ENCODE measurements at places on chromosomes 2 and 18. TPM values are rescaled to one million over a fixed set of nuclear protein-coding genes. Genes with fewer than 3 reads are reported as not detected.

The EFEMP1 gene
- total RNA-seq = 227 TPM

DNA sequence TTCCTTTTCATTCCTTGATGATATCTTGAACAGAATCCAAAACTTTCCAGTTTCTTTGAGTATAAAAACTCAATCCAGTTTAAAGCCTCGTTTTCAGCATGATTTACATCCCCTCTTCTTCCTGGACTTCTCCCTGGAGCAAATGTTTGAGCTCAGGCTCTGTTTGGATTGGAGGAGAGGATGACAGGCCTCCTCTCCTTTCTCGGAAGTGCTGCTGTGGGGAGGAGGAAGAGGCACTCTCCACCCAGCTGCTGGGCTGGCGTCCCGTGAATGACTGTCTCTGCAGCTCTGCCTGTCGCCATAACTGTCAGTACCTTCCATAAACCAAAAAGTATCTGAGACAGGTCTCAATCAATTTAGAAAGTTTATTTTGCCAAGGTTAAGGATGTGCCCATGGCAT lies 238.2 kb upstream of the AGAP1 start:
- no peak for DNase-seq

GRCh38 chr2:241834527-241835210 lies 24.0 kb downstream of the PDCD1 start:
- DNase-seq = no peak

GRCh38 chr2:234446404-234447076 lies 50.3 kb downstream of the ARL4C start:
- peak; percentile 94 for DNase-seq

DNA sequence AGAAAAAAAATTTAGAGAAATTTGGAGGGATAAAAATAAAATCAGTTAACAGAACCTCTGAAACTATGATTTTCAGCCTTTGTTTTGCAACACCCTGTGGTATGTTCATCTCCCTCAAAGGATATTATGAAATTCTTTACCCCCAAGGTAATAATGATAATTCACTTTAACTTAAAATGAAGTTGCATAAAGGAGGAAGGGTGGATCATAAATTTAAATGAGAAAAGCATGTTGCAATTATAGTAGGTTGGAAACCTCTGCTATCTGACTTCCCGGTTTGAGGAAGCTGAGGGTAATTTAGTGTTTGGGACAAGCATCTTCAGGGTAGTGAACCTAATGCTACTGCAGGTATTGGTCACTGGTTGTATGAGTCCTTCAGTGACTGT lies 102.9 kb downstream of the BABAM2 start:
- peak; percentile 59 for DNase-seq

GRCh38 chr2:74966887-74967286 lies 8.4 kb downstream of the POLE4 start:
- DNase-seq = no peak

GRCh38 chr2:120595739-120596138 lies 139.9 kb upstream of the GLI2 start:
- DNase-seq = no peak

DNA sequence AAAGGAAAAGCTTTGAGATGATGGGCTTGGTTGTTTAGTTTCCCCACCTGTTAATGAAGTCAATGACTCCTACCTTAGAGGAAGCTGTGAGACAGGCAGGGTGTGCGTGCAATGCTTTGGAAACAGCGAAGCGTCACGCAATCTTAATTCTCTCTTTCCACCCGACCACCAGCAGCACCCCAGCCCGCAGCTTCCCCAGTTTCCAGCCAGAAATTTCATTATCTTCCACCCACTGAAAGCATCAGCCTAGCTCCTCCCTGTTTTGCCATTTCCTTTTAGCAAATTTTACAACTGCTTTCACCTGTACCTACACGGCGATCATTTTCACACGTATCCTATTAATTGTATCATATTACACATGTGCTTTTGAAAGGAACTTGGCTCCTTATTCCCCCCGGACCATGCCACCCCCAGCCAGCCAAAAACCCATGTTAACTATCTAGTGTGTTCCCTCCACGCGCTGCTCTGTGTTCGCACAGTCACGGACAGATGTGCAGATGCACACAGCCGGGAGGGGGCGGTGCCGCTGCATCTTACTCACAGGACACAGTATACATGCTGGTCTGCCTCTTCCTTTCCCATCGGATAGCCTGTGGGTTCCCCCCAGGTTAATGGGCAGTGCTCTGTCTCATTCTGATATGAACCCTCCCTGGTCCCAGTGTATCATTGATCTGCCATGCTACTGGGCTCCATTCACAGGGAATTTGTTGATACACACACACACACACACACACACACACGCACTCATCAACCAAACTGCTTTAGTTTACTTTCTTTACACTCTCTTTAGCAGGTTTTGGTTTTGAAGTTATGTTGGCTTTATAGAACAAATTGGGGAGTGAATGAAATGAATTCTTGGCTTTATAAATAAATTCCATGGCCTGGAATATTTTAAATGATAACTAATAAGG lies 22.4 kb downstream of the CYP27C1 start:
- peak; percentile 38 for DNase-seq

The ARHGEF4 gene
- total RNA-seq = 107 TPM
